HCEC 1CT (cell line): ENCODE measurements at places on chromosomes 1 and 21.

- DNase-seq: no peak
Observed at GRCh38 chr1:221777431-221778072, 35.7 kb upstream of the DUSP10 start.

- peak; percentile 89 for DNase-seq
Observed at GRCh38 chr21:37452227-37452626, 85.7 kb downstream of the DYRK1A start.

DNA sequence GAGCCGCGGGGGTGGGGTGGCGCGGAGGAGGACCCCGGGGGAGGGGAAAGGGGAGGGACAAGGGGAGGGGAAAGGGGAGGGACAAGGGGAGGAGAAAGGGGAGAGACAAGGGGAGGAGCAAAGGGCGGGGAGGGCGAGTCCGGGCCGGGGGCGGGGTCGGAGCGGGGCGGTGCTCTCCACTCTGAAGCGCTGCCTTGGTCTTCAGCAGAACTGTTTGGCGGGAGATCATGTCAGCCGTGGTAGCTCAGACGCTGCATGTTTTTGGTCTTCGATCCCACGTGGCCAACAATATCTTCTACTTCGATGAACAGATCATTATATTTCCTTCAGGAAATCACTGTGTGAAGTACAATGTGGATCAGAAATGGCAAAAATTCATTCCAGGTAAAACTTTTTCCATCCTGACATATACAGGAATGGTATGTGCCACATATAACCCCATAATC, 420 bp downstream of the CFAP57 start:
- peak; percentile 89 for DNase-seq

- DNase-seq: peak; percentile 100
Observed at GRCh38 chr21:34836103-34836932, 167.5 kb downstream of the CLIC6 start.

- no peak for DNase-seq
Observed at GRCh38 chr21:25643486-25643885, 4.4 kb downstream of the JAM2 start.

- no peak for DNase-seq
Observed at GRCh38 chr1:26327956-26328362, 10.2 kb downstream of the CD52 start.

GRCh38 chr1:21220815-21221214, 44.1 kb upstream of the EIF4G3 start:
- no peak for DNase-seq

DNA sequence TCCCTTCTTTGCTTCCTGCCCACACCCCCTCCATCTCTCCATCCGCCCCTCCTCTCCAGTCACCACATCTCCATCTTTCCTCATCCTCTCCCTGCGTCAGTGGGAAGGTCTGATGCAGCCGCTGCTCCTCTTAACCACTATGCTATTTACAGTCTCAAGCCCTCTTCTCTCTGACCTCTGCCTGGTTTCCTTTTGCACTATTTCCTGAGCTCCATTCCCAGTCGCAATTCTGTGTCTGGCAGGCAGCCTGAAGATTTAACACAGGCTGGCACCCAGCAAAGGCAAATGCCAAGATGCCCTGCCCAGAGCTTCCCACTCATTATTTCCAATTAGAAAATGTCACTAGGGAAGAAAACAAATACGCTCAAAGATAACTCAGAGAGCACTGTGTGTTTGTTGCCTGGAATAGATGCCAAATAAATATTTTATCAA, 89.6 kb upstream of the LPGAT1 start:
- DNase-seq: no peak

DNA sequence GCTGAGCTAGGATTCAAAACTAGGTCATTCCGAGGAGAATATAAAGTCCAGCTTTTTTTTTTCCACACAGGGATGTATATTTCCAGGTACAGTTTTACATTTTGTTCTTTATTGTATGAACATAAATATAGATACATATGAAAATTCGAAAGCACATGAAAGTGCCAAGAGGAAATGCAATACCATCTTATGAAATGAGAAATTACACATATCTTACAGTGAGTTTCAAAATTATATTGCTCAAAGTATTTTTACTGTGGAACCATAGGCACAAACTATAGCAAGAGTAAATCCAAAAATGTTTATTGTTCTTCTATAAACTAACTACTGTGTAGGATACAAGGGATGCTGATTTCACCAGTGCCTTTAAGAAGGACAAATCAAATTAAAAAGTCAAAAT, 39.0 kb downstream of the PTPRC start:
- DNase-seq: no peak

GRCh38 chr1:18319099-18319498, 161.6 kb upstream of the KLHDC7A start:
- DNase-seq: no peak

GRCh38 chr1:1144122-1144842, 28.4 kb upstream of the C1orf159 start:
- DNase-seq: no peak

- no peak for DNase-seq
Observed at GRCh38 chr1:29052941-29053340, 70.8 kb downstream of the TMEM200B start.

- peak; percentile 57 for DNase-seq
Observed at GRCh38 chr1:205354259-205355074, 2.3 kb downstream of the KLHDC8A start.

DNA sequence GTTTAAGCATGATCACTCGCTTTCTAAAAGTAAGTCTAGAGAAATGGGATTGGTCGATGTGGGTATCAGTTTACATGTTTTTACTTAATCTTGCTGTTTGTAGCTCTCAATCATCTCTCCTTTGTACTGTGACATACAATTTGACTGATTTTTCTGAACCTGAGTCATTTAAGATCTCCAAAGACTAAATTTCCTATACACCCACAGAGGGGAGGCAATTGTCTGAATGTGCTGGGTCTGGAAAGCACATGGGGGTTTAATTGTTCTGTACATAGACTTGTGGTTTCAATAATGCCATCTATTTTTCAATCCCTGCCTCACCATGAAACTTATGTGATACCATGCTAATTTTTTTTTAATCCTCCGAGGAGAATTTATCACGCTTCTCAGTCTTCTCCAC, 65.8 kb downstream of the USP25 start:
- no peak for DNase-seq

DNA sequence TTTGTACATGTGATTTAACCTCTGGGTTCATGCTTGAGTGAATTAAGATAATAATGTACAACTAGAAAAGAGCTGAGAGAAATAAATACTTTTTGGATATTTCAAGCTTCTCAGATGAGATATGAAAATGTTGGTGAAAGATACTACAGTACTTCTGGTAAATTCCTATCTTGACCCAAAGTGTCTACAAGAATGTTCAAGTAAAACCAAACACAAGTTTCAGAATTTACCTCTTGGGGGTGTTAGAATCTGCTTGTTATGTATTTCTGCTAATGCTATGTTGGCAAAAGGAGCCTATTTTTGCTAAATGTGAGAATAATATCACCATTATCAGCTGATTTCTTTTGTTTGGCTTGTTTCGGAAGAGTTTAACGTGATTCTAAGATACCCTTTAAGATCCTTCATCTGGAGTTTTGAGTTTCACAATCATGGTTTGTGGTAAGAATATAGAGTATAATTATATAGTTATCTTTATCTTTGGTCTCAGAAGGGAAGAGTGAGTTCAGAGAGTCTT, 388.5 kb downstream of the LMO4 start:
- no peak for DNase-seq

DNA sequence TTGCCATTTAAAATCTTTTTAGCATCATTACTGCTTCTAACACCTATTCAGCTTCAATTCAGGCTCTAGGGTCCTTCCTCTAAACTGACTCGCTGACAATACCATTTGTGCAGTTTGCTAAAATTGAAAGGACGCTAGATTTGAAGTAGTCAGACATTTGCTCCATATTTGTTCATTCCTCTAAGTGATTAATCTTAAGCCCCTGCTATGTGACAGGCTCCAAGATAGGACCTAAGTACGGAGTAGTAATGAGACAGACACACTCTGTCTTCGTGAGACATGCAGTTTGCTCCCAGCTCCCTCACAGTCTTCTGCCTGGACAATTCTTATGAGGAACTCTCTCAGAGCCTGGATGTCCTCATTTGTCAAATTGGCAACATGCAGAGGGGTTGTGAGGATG, 26.1 kb upstream of the CD53 start:
- no peak for DNase-seq

DNA sequence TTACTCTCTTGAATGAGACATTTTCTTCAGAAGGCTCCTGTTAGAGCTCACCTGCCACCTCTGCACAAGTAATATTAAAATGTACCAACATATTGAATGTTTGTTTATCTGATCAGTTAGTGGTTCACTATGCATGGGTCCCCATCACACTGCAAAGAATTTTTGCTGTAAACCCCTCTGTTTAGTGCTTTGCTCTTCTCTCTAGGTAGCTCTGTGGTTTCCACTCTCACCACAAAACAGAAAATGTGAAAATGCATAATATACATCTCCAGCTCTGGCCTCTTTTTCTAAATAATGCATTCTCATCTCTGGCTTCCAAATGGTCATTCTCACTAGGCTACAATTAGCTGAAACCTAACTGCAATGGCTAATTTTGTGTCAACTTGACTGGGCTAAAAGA, 176.7 kb downstream of the TRIM33 start:
- DNase-seq: no peak

GRCh38 chr1:93905734-93906133, 3.5 kb downstream of the GCLM start:
- DNase-seq: peak; percentile 65

- no peak for DNase-seq
Observed at GRCh38 chr1:69673321-69673720, 105.6 kb downstream of the LRRC7 start.

- DNase-seq: no peak
Observed at GRCh38 chr1:18939398-18940302, 16.8 kb downstream of the IFFO2 start.

DNA sequence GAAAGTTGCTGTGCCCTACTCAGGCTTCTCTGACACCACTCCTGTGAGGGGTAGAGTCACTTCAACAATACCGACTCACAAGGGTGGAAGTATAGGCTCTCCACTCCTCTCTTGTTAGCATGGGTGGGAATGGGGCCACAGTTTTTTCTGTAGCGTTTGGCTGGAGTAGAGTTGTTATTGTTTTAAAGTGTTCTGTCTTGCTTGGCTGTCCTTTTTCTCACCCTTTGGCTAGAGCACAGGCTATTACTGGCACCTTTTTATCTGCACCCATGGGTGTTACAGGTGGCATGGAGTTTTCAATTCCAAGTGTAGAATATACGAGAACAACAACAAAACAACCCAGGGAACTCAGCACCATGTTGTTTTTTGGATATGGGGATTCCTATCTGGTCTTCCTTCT, 74.3 kb upstream of the CD5L start:
- DNase-seq: no peak

GRCh38 chr1:59008599-59009347, 224.9 kb upstream of the JUN start:
- DNase-seq: peak; percentile 21

GRCh38 chr1:112250892-112251291, 145.1 kb upstream of the CTTNBP2NL start:
- no peak for DNase-seq

GRCh38 chr1:204449678-204450280, 38.2 kb upstream of the PPP1R15B start:
- DNase-seq: no peak

- peak; percentile 2 for DNase-seq
Observed at GRCh38 chr1:193662030-193662429, 475.6 kb upstream of the B3GALT2 start.

DNA sequence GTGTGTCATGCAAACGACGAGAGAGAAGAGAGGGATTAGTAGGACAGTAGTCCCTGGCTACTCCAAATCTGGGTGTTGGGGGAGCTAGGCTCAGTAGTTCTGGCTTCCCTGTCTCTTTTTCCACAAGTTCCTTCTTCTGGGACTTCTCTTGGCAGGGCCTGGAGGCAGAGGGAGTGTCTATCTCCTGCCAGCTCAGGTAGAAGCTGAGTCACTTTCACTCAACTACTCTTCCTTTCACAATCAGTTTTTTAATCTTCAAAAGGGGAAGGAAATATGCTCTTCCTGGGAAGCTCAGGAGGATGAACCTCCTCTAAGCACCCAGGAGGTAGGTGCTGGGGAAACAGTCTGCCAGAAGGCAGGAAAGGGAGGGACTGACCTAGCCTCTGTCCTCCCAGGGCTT, 35.2 kb upstream of the MAGOH start:
- DNase-seq: no peak

DNA sequence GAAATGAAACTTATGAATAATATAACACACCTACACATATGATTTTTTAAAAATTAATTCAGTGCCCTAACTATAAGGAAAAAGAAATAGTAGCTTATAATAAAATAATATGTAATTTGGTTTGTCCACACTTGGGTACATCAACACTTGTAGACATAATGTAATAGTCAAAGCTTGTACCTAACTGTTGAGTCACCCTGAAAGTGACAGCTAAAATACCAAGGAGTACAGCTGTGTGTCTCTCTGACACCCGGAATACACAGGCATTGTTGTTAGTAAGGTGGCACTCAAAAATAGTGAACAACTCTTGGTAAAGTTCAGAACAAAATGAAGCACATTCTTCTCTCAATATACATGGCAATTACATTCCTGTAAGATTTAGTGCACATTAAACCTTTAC, 243.4 kb downstream of the TRABD2B start:
- DNase-seq: no peak

- peak; percentile 50 for DNase-seq
Observed at GRCh38 chr1:33985656-33986055, 121.8 kb downstream of the HMGB4 start.

DNA sequence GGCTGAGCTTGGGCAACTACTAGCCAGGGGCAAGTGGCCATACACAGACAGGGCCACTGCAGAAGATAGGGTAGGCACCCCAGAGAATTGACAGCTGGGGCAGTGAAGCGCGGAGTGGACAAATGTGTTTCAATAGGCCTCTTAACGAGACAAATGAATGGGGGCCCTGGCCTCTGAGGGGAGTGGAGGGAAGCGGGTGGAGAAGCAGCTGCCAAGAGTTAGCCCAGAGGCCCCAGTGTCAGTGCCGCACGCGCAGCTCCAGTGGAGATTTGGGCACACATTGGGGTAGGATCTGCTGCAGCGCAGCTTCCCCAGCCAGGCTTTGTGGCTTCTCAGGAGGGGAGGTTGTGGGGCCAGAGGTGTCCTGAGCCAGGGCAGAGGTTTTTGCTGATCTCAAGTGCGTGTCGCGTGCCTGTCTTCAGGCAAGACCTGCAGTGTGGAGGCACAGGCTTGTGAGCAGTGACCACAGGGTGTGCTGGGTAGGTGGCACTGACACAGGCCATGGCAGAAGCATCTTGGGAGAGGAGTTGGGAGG, 16.9 kb downstream of the PTPRF start:
- DNase-seq: no peak

- no peak for DNase-seq
Observed at GRCh38 chr1:5967351-5968160, 24.7 kb downstream of the NPHP4 start.

DNA sequence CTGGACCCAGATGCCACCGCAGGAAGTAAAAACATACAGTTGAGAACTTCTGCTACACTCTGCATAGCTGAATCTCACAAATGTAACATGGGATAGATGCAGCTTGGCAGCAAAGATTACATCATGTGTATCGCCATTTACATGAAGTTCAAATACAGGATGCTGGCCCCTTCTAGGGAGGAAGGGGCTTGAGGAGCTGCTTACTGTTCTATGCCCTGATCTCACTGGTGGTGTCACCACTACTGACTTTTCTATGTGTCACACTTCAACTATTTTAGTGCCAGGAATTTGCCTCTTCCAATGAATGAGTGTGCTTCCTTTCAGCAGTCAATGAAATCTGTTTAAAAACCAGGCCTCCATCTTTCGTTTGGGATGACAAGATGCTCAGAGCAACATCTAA, 31.1 kb downstream of the MRAP start:
- peak; percentile 47 for DNase-seq

- DNase-seq: no peak
Observed at GRCh38 chr1:36708587-36708986, 225.9 kb upstream of the CSF3R start.
